ENCODE measurements at places on chromosomes 7 and 10.
A peak's percentile ranks its signal among the peaks of the same experiment; 100 is the strongest.

GRCh38 chr7:43749383-43749940, 9.0 kb upstream of the BLVRA start:
- DNase-seq = no peak

DNA sequence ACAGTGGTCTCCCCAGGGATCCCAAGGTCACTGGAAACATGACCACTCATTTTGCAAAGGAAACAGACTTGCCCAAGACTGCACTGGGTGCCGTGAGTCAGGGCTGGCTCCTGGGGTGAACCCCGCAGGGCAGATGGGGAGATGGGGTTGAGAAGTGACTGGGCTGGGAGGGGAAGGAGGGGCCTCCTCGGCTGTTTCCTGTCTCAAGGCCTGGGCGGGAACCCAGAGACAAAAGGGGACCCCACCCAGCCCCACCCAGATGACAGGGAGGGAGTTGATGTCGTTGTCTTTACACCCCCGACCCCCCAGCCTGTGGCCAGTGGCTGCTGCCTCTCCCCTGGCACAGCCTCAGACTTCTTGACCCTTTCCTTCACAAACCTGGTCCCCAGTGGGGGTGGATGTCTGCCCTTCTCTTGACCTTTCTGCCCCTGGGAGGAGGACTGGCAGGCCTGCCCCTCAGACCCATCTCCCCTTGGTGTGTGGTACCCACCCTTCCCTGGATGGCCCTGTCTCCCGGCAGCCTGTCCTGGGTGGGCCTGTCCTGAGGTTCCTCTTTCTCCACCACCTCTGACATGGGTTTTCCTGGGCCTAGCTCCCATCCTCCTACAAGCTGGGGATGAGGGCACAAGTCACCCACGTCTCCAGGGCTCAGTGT, 1.4 kb downstream of the MYO1G start:
- no peak for DNase-seq

DNA sequence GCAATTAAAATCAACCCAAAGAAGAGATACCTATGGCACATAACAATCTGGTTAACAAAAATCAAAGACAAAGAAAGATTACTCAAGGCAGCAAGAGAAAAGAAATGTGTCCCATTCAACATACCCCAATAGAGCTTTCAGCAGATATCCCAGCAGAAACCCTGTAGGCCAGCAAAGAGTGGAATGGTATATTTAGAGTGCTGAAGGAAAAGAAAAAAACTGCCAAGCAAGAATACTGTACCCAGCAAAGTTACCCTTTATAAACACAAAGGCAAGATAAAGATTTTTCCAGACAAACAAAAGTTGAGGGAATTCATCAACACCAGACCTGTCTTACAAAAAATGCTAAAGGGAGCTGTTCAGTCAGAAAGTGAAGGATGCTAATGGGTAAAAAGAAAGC, 131.6 kb downstream of the TPST1 start:
- DNase-seq = no peak

GRCh38 chr10:111113961-111114757, 37.3 kb downstream of the ADRA2A start:
- DNase-seq = no peak

DNA sequence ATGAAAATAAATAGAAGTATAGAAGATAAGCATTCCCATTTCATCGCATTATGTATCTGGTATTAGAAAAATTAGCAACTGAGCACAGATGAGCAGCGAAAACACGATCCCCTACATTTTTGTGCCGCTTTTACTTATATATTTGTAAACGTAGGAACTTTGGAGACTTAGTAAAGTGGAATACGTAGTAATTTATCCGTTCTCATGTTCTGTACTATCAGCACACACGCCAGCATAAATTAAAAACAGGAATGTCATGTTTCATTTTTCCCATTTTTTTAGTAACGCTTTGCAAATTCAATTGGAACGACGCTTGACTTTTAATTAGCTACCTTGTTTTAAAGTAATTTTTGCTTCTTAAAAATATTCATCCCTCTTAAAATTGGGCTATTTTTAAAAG, 2.4 kb downstream of the ZNRF2 start:
- no peak for DNase-seq

DNA sequence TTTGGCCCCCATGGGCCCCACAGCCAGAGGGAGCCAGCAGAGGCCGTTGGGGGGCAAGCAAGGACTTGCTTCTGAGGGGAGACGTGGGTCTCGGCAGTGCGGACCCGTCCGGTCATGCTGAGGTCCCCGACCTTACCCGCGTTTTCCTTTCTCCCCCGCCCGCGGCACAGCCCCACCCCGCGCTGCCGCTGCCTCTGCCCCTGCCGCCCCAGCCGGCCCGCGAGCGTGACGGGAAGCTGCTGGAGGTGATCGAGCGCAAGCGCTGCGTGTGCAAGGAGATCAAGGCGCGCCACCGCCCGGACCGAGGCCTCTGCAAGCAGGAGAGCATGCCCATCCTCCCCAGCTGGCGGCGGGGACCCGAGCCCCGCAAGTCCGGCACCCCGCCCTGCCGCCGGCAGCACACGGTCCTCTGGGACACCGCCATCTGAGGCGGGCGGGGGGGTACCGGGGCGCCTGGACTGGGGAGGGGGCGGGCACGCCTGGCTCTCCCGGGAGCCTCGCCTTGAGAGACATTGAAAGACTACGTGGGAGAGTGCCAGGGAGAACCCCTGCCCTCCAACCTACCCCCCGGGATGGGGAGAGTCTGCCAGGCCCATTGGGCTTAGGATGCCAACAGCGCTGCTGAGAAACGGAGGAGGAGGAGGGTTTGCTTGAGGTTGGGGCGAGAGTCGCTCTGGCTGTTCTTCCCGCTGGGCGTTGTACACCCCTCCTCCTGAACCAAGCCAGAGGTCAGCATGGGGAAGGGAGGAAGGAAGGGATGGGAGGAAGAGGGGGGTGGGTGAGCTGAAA, 9.9 kb downstream of the NYAP1 start:
- DNase-seq = peak; percentile 51

- DNase-seq = no peak
Observed at GRCh38 chr10:129440247-129440646, 26.8 kb upstream of the MGMT start.

DNA sequence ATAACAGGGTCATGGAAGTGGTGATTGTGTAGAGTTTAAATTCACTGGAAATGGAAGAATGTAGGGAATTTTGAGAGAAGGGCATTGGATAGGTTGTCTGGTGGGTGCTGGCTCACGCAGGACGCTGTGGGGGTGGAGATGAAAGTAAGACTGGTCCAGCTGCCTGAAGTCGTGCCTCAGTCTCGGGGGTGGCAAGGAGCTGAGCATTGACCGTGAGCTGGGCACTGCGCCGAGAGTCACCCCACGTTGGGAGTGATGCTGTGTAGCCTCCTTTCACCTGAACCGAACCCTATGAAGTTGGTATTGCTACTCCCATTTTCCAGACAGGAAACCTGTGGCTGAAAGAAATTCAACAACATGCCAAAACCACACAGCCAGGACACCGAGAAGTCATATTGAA, 99.2 kb downstream of the ACTR3B start:
- no peak for DNase-seq

GRCh38 chr10:28307267-28307666, 4.4 kb upstream of the MPP7 start:
- no peak for DNase-seq

- no peak for DNase-seq
Observed at GRCh38 chr7:315516-316265, 25.7 kb downstream of the FOXL3 start.

- DNase-seq = no peak
Observed at GRCh38 chr10:103849212-103849877, 6.0 kb downstream of the SH3PXD2A start.

DNA sequence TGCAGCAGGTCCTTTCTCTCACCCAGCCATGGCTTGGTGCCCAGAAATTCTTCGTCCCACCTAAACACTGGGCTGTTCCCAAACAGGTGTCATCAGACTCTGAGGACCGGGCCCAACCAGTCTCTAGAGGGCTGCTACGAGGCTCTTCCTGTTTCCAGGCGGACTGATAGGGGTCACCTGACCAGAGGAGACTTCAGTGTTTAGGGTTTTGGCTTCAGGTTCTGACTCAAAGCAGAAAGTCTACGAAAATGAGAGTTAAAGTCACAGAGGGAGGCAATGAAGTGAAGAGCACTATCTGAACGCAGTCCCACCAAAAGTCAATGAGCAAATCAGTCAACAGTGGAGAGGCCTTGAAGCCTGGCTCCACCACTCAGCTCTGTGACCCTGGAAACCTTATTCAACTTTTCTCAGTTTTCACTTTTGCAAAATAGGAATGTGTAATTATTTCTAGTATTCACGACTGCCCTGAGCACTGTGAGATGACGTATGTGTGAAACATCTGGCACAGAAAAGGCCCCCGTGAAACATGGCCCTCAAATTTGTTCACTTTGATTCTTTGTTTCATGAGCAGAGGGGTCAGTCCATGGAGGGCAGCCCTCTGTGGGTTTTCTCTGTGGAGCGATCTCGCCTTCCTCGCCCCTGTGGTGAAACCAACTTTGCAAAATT, 189.9 kb upstream of the PDE1C start:
- DNase-seq = no peak

DNA sequence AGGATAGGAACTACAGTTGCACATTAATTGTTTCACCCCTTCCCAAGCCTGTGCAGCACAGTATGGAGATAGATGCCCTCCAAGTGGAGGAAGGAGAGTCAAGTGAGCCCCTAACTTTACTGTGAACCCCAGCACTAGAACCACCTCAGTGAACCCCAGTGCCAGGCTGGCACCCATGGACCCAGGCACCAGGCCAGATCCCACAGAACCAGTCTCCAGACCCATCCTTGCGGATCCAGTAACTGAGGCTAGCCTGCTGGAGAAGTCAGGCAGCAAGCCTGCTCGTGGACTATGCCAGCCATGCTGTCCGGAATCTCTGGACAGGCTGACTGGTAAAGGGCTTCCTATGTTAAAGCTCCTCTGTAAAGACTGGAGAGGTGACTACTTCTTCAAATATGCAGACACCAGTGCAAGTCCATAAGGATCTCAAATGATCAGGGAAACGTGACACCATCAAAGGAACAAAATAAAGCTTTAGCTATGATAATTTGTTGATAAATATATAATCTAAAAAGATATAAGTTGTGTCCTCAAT, 27.7 kb downstream of the SHOC2 start:
- no peak for DNase-seq

DNA sequence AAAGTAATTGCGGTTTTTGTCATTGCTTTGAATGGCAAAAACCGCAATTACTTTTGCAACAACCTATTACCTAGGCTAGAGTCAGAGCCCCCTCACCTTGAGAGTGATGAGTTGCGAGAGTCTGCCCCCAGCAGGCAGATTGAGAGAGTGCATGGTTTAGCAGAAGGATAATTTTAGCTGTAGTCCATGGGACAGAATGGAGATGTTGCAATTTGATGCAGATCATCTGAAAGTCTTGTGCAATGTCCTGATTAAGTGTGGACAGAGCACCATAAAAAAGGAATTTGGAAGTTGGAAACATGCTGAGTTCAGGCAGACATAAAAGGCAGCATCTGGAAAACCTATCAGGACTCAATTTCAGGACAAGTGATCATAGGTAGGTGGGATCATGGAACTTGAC, 48.7 kb downstream of the GPR141 start:
- peak; percentile 66 for DNase-seq

- no peak for DNase-seq
Observed at GRCh38 chr10:51894771-51895578, 195.6 kb upstream of the CSTF2T start.

GRCh38 chr7:80609751-80610150, 28.7 kb upstream of the CD36 start:
- DNase-seq = no peak

DNA sequence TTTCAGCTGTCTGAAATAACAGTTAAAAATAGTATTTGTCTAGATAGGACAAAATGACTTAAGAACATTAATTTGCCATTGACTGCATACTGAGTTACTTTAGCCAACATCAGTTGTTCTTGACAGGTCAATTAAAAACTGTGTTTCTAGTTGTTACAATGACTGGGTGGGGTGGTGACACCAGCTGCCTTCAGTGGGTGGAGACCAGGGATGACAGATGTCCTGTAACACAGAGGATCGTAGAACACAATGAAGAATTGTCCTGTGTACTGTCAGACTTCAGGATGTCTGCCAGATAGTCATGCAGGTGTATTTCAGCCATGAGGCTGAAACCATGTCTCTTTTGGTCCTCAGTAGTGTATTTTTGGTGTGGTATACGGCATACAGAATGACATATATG, 24.4 kb downstream of the TRUB1 start:
- DNase-seq = no peak

DNA sequence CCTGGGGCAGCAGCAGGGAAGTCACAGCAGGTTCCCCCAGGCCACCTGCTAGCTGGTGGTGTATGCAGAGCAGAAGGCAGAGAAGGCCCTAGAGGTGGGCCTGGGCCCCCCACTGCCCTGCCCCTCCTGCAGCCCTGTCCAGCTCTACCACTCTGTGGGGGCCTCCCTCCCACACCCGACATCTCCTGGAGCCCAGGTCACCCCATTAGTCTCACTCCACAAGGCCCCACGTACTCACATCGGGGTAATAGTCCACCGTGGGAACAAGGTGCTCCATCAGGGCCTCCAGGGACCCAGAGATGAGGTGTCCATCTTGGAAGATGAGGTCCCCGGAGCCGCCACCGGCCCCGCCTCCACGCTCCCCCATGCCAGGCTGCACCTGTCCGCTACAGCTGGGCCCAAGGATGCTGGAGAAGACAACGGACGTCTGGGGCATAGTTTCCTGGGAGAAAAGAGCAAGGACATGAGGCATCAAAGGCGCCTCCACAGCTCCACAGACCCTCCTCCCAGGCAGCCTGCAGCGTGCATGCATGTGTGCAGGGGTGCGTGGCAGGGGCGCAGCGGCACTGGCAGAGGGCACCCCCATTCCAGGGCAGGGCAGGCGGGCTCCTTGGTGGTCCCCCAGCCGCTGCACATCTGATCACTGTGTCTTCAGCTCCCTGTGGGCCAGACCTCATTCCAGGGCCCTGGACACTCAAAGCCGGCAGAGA, 61.0 kb downstream of the RASGEF1A start:
- DNase-seq = peak; percentile 4

GRCh38 chr10:97318772-97319651, at the start of gene FRAT1:
FRAT1 (plus strand) TSS chr10:97319271; CDS start chr10:97319454, 183 bp downstream.
- peak; percentile 88 for DNase-seq

- no peak for DNase-seq
Observed at GRCh38 chr10:122955892-122956291, 1.9 kb upstream of the C10orf88 start.

GRCh38 chr10:126006906-126007305, 110.5 kb downstream of the FANK1 start:
- no peak for DNase-seq

DNA sequence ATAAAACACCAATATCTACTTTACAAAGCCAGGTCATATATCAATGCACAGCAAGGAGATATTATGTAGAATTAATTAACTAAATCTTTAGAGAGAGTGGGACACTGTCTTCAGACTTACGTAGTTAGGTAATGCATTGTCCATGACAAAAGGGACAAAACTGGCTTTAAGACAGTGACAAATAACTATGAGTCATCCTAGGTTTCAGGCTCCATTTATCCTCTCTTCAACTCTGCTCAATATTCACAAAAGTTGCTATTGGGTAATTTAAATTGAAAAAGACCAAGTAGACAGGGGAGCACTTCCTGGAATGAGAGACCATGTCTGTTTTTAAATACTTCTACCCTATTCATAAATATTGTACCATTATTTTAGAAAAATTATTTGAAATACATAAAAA, 464.5 kb downstream of the ARL4A start:
- no peak for DNase-seq

All from endothelial cell (in vitro differentiated cells).